ENCODE measurements at places on chromosomes 1 and 21. TPM values are rescaled to one million over a fixed set of nuclear protein-coding genes. Genes with fewer than 3 reads are reported as not detected.

GRCh38 chr1:29029667-29030066, 94.0 kb downstream of the TMEM200B start:
- DNase-seq = no peak

Gene FCRL2
- 0.20 TPM for total RNA-seq

- no peak for DNase-seq
Observed at GRCh38 chr1:5098981-5099385, 444.6 kb downstream of the AJAP1 start.

DNA sequence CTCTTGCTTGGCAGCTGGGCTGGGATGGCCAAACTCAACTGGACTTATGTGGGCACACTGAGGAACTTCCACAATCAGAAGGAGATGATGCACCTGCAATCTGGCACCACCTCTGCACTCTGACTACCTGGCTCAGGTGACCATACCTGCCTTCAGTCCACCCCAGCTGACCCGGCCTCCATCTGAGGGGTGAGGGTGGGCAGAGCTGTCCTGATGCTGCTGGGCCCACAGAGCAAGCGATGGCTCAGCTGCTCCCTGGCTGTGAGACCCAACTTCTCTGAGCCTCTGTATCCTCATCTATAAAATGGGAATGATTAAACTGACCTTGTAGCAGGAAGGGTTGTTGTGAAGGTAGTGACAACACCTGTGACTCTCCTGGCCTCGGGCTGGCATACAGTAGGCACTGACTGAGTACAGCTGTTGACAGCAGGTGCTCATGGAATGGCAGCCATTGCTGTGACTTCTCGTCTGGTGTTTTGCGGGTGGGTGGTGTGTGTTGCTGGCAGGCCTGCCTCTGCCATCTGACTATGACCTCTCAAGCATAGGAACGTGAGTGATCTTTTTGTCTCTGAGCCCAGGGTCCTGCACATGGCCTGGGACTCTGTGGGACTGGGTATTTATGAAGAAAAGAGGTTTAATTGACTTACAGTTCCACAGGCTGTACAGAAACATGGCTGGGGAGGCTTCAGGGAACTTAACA, 438.5 kb downstream of the PTPRU start:
- no peak for DNase-seq

GRCh38 chr1:46057781-46058180, 74.6 kb downstream of the PIK3R3 start:
- DNase-seq = no peak

DNA sequence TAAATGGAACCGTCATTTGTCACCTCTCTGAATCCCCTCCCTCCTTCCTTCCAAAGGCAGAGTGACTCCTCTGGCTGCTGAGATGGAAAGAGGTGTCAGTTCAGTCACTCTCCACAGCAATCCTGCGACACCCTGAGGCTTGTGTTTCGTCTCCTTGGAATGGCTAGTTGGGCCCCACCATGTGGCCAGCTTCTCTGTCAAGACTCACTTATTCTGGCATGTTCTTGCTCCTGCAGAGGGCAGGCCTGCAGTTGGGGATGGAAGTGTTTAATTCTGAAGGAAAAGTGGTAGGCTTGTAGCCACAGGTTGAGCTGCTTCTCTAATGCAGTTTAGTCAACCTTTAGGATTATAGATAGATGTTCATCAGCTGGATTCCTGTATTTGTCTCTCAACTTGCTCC, 149.6 kb downstream of the LMO4 start:
- no peak for DNase-seq

Gene NR0B2
- total RNA-seq = not detected

GRCh38 chr1:93142161-93142560, 38.1 kb downstream of the TMED5 start:
- DNase-seq = no peak

GRCh38 chr1:22712502-22713271, 2.0 kb downstream of the EPHB2 start:
- peak; percentile 54 for DNase-seq

Gene PUM1
- 81.8 TPM for total RNA-seq
